Effector memory CD4-positive, alpha-beta T cell (primary cell): ENCODE measurements at places on chromosomes 13 and 19.

GRCh38 chr19:41553804-41554203, 22.2 kb upstream of the CEACAM21 start:
- H3K4me1 ChIP-seq, result peaks cover 43% of the 10 kb centered on the region
- H3K36me3 ChIP-seq, result peaks cover 9% of the 10 kb centered on the region
- H3K27ac ChIP-seq, result peak overlapping the region; percentile 69
- no peak for DNase-seq
- H3K27me3 ChIP-seq, result no peaks in the 10 kb centered on the region
- peak overlapping the region; percentile 79 for H3K4me3 ChIP-seq

GRCh38 chr13:45048890-45049407, 59.6 kb downstream of the GPALPP1 start:
- H3K36me3 ChIP-seq, result no peaks in the 10 kb centered on the region
- no peak for DNase-seq
- no peak overlapping the region for H3K4me3 ChIP-seq
- peaks cover 6% of the 10 kb centered on the region for H3K4me1 ChIP-seq
- no peak overlapping the region for H3K27ac ChIP-seq
- no peaks in the 10 kb centered on the region for H3K27me3 ChIP-seq

DNA sequence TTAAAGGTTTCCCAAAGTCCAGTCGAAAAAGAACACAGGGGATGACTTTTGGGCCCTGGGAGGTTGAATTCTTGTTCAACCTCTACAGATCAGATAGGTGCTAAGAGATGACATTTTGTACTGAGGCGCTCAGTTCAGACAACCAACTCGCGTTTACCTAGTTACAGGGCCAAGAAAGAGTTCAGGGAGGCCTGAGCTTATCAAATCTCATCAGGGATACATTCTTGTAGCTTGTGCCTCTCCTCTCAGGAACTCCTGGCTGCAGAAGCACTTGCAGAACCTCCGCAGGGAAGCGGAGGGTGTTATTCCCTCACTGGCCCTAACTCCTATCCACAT, 825 bp downstream of the ZNF776 start:
- peaks cover 12% of the 10 kb centered on the region for H3K4me1 ChIP-seq
- no peaks in the 10 kb centered on the region for H3K27me3 ChIP-seq
- H3K36me3 ChIP-seq, result peaks cover 42% of the 10 kb centered on the region

DNA sequence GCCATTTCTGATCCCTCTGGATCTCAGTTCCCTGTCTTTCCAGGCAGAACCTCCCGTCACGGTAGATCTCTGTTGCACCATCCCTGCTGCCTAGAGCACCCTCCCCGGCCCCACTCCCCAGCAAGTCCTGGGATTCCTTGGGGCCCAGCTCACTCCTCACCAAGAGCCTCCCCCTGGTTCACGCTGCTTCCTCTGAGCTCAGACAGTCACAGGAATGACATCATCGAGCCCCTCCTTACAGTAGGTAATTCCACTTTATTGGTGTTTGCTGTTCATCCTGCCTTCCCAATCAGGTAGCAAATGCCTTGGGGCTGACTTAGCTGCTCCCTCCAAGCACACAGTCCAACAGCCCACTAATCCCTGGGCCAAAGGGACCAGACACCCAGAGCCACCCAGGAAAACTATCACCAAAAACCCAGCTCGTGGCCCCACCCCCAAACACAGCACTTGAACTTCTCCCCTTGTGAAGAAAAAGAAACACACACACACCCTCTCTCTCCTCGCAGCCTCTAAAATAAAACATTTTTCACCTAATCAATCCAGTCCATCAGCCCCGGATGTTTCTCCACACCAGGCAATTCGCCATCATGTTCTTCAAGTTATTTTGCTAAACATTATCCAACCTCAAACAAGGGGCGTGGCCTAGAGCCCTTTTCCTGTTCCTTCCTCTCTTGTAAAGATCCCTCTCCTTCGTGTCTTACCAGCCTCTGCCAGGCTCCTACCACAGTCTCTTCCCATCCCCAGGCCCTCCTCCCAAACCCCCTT, 2.5 kb downstream of the NAPA start:
- no peaks in the 10 kb centered on the region for H3K27me3 ChIP-seq
- H3K4me1 ChIP-seq, result peaks cover 33% of the 10 kb centered on the region
- H3K36me3 ChIP-seq, result no peaks in the 10 kb centered on the region
- peak overlapping the region; percentile 41 for H3K27ac ChIP-seq
- H3K4me3 ChIP-seq, result peak overlapping the region; percentile 96
- DNase-seq, result no peak

GRCh38 chr19:40641281-40641680, 40.1 kb downstream of the LTBP4 start:
- no peak overlapping the region for H3K27ac ChIP-seq
- DNase-seq, result no peak
- H3K4me3 ChIP-seq, result no peak overlapping the region
- H3K4me1 ChIP-seq, result no peaks in the 10 kb centered on the region

- peaks cover 26% of the 10 kb centered on the region for H3K4me1 ChIP-seq
- DNase-seq, result no peak
- peaks cover 5% of the 10 kb centered on the region for H3K36me3 ChIP-seq
- H3K27me3 ChIP-seq, result no peaks in the 10 kb centered on the region
- peak overlapping the region; percentile 72 for H3K4me3 ChIP-seq
These were observed 1.1 kb downstream of the GYS1 start for GRCh38 chr19:48991873-48992580.

- H3K4me3 ChIP-seq, result no peak overlapping the region
- H3K36me3 ChIP-seq, result no peaks in the 10 kb centered on the region
- no peaks in the 10 kb centered on the region for H3K4me1 ChIP-seq
- H3K27ac ChIP-seq, result no peak overlapping the region
These were observed 1.2 kb downstream of the KL start for GRCh38 chr13:33017323-33017929.

- H3K27ac ChIP-seq, result no peak overlapping the region
- peak overlapping the region; percentile 33 for H3K4me3 ChIP-seq
- H3K36me3 ChIP-seq, result no peaks in the 10 kb centered on the region
- no peaks in the 10 kb centered on the region for H3K27me3 ChIP-seq
- no peaks in the 10 kb centered on the region for H3K4me1 ChIP-seq
These were observed 52.9 kb downstream of the OR10H4 start for GRCh38 chr19:16001481-16002312.

DNA sequence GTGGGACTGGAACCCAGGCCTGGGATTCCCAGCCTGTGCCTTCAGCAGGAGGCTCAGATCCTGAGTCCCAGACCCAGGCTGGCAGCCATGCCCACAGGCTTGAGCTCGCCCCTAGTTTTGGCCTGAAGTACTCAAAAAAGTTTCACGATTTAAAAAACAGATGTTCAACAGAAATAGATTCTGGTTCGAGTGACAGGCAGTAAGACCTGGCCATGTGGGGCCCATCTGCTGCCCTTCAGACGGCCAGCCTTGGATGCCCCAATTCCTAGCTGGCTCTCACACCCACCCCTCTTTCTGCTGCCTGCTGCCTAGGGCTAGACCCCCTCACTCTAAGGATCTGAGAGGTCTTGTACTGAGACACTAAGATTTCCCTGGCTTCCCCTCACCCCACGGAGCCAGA, 2.8 kb upstream of the DMPK start:
- H3K4me3 ChIP-seq, result no peak overlapping the region
- no peak overlapping the region for H3K27ac ChIP-seq
- DNase-seq, result no peak
- peaks cover 19% of the 10 kb centered on the region for H3K36me3 ChIP-seq
- peaks cover 4% of the 10 kb centered on the region for H3K27me3 ChIP-seq

DNA sequence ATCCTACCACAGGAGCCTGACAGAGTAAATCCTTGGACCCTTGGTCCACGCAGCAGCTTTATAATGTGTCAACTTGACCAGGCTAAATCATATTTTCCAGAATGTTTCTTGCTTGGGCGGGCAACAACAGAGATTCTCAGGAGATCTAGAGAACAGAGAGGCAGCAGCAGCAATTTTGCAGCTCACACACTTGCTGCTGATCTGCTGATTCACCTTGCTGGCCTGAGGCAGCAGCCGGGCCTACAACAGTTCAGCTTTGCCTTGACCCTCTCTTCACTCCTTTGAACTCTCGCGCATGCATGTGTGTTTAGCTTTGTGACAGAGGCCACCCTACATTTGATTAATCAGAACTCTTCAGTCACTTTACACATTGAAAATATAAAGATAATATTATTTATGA, 159.3 kb downstream of the UGGT2 start:
- no peak overlapping the region for H3K27ac ChIP-seq
- H3K4me1 ChIP-seq, result no peaks in the 10 kb centered on the region
- DNase-seq, result no peak
- no peaks in the 10 kb centered on the region for H3K27me3 ChIP-seq
- H3K4me3 ChIP-seq, result no peak overlapping the region

DNA sequence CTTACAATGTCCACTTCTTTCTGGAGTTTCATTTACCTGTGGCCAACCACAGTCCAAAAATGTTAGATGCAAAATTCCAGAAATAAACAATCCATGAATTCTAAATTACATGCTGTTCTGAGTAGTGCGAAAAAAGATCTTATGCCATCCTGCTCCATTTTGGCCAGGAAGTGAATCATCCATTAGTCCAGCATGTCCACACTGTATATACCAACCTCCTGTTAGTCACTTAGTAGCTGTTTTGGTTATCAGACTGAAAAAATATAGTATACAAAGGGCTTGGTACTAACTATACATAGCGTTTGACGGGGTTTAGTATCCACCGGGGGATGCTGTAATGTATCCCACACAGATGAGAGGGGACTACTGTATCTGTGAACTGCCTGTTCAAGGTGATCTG, 618.0 kb upstream of the ARGLU1 start:
- H3K27me3 ChIP-seq, result no peaks in the 10 kb centered on the region
- H3K27ac ChIP-seq, result no peak overlapping the region
- H3K4me3 ChIP-seq, result no peak overlapping the region
- H3K36me3 ChIP-seq, result no peaks in the 10 kb centered on the region
- DNase-seq, result no peak
- H3K4me1 ChIP-seq, result no peaks in the 10 kb centered on the region

- H3K27me3 ChIP-seq, result no peaks in the 10 kb centered on the region
- no peak overlapping the region for H3K4me3 ChIP-seq
- H3K36me3 ChIP-seq, result no peaks in the 10 kb centered on the region
- no peak overlapping the region for H3K27ac ChIP-seq
- H3K4me1 ChIP-seq, result peaks cover 12% of the 10 kb centered on the region
- no peak for DNase-seq
These were observed 14.3 kb downstream of the FUT6 start for GRCh38 chr19:5825178-5825577.

DNA sequence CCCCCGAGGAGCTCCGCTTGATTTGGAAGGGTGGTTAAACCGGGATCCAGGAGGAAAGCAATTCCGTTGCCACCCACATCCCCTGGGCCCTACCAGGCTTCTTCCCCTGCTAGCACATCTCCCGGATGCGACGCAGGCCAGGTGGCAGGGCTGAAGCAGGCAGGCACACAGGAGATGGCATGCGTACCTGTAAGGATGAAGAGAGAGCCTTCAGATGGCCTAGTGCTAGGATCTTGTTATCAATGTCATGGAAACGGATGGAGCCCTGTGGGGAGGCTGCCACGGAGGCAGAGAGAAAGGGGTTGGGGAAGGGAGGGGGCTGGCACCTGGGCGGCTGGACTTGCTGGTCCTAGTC, 8.5 kb upstream of the SOX1 start:
- no peak overlapping the region for H3K4me3 ChIP-seq
- H3K27me3 ChIP-seq, result peaks cover 80% of the 10 kb centered on the region
- no peak overlapping the region for H3K27ac ChIP-seq
- H3K36me3 ChIP-seq, result no peaks in the 10 kb centered on the region
- H3K4me1 ChIP-seq, result no peaks in the 10 kb centered on the region

DNA sequence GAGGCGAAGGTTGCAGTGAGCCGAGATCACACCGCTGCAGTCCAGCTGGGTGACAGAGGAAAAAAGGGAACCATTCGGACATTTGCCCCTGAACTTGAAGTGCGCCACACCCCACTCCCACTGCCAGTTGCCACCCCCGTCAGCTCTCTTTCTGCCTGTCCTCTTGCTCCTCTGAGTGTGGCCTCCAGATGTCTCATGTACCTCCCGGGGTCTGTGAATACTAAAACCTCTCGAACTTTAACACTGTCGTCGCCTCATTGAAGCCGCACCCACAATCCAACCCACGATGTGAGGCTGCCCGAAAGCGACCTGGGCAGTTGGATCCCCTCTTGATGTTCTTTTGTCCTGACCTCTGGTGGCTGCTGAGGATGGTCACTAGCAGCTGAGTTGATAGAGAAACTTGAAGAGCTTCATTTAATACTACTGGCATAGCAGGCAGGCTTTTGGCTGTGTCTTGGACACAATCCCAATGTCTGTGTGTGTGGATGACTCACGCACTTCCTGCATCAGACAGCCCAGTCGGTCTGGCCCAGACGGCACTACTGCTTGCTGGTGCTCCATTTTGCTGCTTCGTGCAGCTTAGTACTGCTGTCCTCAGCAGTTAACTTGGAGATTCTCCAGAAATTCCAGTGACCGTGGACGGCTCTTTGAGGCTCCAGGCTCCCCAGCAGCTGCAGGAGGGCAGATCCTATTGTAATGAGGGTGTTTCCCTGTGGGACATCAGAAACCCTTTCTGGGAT, 4.2 kb downstream of the FPR3 start:
- H3K36me3 ChIP-seq, result no peaks in the 10 kb centered on the region
- no peak overlapping the region for H3K4me3 ChIP-seq
- H3K27me3 ChIP-seq, result no peaks in the 10 kb centered on the region
- DNase-seq, result no peak
- H3K4me1 ChIP-seq, result no peaks in the 10 kb centered on the region

GRCh38 chr13:24906268-24906667, 142.3 kb downstream of the RNF17 start:
- H3K27me3 ChIP-seq, result no peaks in the 10 kb centered on the region
- no peak for DNase-seq
- no peak overlapping the region for H3K27ac ChIP-seq
- no peaks in the 10 kb centered on the region for H3K36me3 ChIP-seq
- no peak overlapping the region for H3K4me3 ChIP-seq

GRCh38 chr19:1624458-1624857, 19.2 kb upstream of the UQCR11 start:
- H3K4me1 ChIP-seq, result no peaks in the 10 kb centered on the region
- peaks cover 23% of the 10 kb centered on the region for H3K36me3 ChIP-seq
- H3K27me3 ChIP-seq, result no peaks in the 10 kb centered on the region
- DNase-seq, result peak; percentile 11
- no peak overlapping the region for H3K4me3 ChIP-seq

DNA sequence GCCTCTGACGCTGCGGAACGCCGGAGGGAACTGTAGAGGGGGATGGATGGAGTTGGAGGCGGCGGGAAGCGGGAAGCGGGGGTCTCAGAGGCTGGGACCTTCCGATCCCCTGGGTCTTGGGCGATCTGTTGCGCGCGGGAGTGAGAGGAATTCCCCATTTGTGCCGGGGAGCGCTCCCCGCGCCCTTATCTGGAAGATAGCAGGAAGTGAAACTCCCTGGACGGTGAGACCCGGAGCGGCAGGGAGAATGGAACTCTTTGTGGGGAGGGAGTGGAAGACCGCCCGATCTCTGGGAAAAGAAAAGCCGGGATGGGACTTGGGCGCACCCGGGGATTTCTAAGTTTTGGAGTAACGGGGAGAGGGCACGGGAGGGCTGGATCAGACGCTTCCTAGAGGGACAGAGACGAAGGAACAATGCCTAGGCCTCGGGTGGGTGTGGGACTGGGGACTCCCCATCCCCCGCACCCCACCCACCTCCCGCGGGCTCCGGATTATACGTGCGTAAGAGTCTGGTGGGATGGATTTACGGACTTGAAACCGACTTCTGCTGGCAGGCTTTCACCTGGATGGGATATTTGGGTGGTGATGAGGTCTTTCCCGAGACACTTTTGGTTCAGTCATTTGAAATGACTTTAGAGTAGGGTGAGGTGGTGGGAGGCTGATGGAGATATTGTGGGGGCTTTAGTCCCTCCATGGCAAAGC, 495 bp downstream of the LSR start:
- H3K36me3 ChIP-seq, result peaks cover 5% of the 10 kb centered on the region
- DNase-seq, result no peak
- no peaks in the 10 kb centered on the region for H3K27me3 ChIP-seq
- peak overlapping the region; percentile 78 for H3K27ac ChIP-seq
